Activated CD4-positive, alpha-beta T cell treated with anti-CD3 and anti-CD28 coated beads, Interleukin-10, Interleukin-2, amounts not matched to agents 100 ng/mL and 50 ng/mL, durations not matched to agents 16 hours and 8 hours (primary cell): ENCODE measurements at places on chromosomes 6 and 20.
A peak's percentile ranks its signal among the peaks of the same experiment; 100 is the strongest.

DNA sequence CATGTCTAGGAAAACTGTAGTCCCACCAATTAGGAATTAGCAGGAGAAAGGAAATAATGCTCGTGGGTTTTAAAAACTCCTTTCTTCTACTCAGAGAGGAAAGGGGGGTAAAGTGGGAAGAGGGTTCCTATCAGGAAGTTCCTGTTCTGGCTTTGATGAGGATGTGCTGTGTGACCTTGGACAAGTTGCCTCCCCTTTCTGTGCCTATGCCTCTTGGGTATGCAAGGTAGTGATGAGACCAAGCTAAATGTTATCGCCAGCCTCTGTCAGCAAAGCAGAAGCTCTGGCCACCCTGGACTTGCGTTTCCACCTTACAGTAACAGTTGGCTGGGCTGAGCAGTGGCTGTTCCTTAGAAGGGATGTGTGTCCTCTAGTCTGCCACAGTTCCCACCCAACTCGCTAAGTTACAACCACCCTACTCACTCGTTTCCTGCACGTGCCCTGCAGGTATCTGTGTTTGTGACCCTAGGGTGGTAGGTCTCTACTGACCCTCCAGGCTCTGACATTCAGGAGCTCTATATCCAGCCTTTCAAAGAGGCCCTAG is 110.0 kb downstream of the PREX1 start:
- DNase-seq, result no peak

GRCh38 chr6:75446241-75446880 is 47.2 kb downstream of the FILIP1 start:
- DNase-seq, result peak; percentile 48

DNA sequence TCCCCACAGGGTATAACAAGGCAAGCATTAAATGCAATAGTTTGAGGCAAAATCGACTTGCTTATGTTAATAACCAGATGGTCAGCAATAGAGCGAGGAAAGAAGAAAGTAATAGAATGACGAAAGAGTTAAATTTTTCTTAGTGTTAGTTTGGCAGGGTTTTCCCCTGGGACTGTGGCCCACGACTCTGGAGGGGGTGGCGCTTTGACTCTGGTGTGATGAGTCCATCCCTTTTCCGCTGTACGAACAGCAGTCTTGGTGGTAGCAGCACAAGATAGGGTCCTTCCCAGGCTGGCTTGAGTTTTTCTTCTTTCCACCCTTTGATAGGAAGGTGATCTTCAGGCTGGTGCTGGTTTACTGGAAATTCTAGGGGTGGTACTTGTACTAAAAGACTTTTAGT is 69.2 kb upstream of the GMDS start:
- no peak for DNase-seq

DNA sequence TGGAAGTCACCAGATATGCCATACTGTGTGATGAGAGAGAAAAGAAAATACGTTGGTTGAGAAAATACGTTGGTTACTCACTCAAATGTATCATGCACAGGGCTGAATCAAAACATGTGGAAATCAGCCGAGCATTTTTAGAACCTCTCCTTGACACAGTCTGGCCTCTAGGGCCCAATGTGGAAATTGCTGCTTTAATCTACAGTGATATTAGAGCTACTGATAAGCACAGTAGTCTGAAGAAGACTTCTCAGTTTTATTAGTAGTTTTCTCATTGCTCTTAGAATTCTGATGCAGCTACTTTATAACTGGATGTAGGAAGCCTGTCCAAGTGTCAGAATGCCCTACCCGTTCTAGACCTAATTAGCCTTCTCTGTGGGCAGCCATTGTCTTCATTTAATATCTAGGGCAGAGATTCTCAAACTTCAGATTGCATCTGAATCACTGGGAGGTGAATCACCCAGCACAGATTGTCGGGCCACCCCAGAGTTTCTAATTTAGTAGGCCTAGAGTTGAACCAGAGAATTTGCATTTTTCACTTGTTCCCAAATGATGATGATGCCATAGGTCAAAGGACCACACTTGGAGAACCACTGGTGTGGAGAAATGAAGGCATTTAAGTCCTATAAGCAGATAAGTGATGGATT is 229.1 kb downstream of the PLCB1 start:
- DNase-seq, result peak; percentile 34

- no peak for DNase-seq
These were observed 184.5 kb downstream of the COL21A1 start for GRCh38 chr6:56062836-56063235.

GRCh38 chr6:112184951-112185350 is 69.4 kb downstream of the LAMA4 start:
- DNase-seq, result no peak

- DNase-seq, result peak; percentile 73
These were observed 28.4 kb downstream of the LYRM2 start for GRCh38 chr6:89610149-89610642.

- DNase-seq, result no peak
These were observed 605.1 kb upstream of the ID4 start for GRCh38 chr6:19231878-19232561.

- no peak for DNase-seq
These were observed 34.7 kb downstream of the SUN5 start for GRCh38 chr20:32969356-32970114.
